Anterior cingulate cortex (tissue), 58 donors: ENCODE measurements at places on chromosomes 2 and 18.

GRCh38 chr2:62450716-62451191, 55.2 kb downstream of the TMEM17 start:
- no peak for DNase-seq

- no peak for DNase-seq
These were observed 81.8 kb downstream of the INO80D start for GRCh38 chr2:206004004-206004693.

GRCh38 chr2:205346649-205347048, 335.7 kb upstream of the NRP2 start:
- no peak for DNase-seq

DNA sequence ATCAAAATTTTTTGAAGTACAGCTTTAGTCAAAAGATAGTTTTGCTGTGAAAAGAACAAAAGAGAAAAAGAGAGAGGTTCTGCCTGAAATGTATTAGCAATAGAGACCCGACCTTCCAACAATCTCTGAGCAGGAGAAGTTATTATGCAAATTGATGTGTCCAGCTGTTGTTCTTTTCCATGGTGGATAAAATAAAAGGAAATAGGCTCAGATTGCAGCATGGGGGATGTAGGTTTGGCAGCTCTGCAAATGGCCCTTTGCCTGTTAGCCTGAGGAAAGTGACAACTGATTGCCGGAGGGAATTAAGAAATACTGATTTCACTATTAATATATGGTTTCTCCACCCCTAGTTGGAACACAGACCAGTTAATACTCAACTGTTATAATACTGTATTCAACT, 1283.2 kb upstream of the NXPH2 start:
- DNase-seq, result no peak

GRCh38 chr2:210577263-210578071, 21.1 kb downstream of the CPS1 start:
- DNase-seq, result no peak

DNA sequence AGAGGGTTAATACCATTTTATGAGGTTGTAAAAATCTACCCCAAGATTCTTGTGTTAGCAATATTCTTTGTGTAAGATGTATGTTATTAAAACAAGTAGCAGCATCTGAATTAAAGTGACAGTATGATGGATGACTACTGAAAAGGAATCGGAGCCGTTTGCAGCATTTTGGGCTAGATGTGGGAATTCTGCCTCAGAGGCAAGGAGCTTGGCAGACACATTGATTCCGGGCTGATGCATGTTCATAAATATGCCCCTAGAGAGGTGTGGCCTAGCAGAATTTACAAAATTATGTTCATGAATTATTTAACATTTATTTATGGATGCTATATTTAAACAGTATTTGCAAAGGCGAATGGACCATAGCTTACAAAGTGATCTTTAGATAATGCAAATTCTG, 389.0 kb upstream of the ETAA1 start:
- DNase-seq, result no peak

- no peak for DNase-seq
These were observed 49.9 kb upstream of the RTN4 start for GRCh38 chr2:55099878-55100820.

DNA sequence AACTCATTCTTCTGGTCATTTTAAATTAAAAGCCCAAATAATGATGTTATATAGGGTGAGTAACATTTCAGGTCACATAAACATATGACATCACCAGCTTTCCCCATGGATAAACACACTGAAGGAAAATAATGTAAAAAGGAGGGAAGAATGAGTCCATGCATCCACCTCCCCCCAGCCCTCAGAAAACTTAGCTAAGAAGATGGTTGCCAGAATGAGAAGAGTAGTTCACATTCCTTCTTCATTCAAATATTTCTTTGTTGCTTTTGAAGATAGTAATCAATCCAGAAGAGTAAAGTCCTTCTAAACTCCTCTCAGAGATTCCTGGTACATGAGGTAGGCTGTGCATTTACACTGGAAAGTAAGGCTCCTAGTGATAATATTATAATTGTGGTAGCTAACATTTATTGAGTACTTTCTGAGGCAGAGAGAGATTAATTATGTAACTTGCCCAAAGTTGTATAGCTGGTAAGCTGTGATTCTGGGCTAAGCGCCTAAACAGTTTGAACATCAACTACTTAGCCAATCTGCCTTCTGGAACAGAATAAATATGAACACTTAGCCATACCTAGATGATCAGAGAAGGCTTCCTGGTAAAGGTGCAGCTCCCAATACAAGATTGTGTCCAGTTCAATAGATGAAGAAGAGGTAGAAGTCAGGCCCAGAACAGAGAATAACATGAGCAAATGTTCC, 256.7 kb upstream of the FN1 start:
- no peak for DNase-seq

DNA sequence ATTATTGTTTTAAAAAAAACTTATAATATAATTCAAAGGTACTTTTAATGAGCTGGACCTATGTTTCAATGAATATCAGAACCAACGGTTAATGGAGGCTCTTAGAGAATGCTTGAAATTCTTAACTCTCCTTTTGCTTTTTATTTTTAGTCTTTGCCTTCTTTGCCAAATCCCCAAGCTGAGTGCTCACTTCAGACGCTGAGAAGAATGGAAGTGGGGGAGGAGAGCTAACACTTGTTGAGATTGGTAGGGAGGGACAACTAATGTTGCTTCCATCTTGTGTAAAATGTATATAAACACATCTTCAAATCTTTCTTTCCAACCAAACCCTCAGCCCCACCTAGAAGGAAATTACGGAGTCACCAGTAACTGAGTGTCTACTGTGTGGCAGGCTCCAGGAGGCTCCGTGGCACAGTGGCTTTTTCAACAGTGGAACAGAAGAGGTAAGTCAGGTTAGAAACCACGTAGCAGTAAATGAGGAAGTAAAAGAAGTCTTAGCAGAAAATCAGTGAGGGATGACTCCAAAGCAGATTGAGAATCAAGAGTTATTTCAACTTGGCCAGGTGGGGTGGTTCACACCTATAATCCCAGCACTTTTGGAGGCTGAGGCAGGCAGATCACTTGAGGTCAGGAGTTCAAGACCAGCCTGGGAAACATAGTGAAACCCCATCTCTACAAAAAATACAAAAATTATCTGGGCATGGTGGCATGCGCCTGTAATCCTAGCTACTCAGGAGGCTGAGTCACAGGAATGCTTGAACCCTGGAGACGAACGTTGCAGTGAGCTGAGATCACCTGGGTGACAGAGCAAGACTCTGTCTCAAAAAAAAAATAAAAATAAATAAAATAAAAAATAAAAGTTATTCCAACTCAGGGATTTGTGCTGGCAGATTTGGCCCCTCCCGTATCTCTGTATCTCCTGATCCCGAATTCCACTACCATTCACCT, 45.0 kb upstream of the CREB1 start:
- no peak for DNase-seq

- DNase-seq, result no peak
These were observed 39.0 kb upstream of the STRN start for GRCh38 chr2:37005118-37005868.
